ENCODE measurements at places on chromosomes 3 and 15. TPM values are rescaled to one million over a fixed set of nuclear protein-coding genes. Genes with fewer than 3 reads are reported as not detected.

- peak; percentile 9 for DNase-seq
Observed at GRCh38 chr15:68383161-68384074, 48.5 kb downstream of the ITGA11 start.

Gene TGM4
- polyA plus RNA-seq = not detected

Gene TMC3
- polyA plus RNA-seq = not detected

GRCh38 chr15:58742022-58742813 is 7.3 kb downstream of the ADAM10 start:
- DNase-seq = no peak

DNA sequence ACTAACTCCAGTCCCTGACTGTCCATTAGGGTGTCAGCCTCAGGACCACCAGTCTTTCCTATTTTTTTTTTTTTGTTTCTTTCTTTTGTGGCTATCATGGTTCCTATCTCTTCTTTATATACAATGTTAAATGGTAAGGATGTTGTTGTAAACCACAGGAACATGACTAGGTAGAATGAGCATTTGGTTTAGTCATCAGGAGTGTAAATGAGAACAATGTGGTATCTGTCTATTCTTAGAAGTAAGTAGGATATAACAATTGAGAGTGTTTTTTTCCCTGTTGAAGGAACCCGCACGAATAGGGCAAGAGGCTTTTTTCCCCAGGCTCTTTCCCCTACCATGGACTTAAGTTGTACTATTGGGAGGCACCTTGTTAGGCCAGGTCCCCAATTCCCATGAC is 880.3 kb upstream of the GBE1 start:
- no peak for DNase-seq

GRCh38 chr15:101014921-101015841 is 96.0 kb downstream of the LRRK1 start:
- DNase-seq = peak; percentile 73

Data from heart left ventricle (tissue), 16 donors.